Epithelial cell of proximal tubule (primary cell): ENCODE measurements at places on chromosomes 1 and 21. TPM values are rescaled to one million over a fixed set of nuclear protein-coding genes. Genes with fewer than 3 reads are reported as not detected.

DNA sequence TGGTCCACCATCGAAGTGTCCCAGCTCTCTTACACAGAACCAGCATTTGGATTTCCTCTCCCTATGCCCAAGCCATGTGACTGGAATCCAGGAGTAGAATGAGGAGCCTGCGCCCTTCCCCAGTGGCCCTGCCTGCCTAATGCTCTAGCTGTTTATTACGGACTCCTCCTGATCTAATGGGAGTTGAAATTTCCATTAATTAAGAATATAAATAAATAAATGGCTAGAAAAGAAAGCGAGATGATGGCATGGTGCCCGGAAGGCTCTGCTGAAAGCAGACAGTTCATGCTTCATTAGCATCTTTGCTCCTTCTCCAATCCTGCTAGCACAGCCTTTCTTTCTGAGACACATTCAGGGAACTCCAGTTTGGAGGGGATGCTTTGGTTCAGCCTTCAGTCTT is 216.2 kb downstream of the SEC16B start:
- DNase-seq = no peak

DNA sequence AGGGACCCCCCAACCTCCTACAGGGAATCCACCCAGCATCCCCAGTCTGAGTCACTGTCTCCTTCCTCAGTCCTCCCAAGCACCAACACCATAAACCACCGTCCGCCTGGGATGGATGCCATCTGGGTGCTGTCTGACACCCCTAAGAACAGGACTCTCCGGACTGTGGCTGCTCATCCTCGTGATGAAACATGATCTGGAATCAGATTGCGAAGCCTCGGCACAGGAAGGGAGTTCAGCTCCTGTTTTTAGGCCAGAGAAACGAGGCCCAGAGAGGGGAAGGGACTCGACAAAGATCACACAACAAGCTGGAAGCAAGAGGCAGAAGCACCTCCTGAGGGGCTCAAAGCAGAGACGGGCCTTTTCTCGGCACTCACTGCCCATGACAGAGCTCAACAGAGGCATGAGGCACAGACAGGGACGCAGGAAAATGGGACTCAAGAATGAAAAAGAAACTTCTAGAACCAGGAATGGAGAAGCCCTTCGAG is 8.4 kb downstream of the KCNN3 start:
- DNase-seq = no peak

DNA sequence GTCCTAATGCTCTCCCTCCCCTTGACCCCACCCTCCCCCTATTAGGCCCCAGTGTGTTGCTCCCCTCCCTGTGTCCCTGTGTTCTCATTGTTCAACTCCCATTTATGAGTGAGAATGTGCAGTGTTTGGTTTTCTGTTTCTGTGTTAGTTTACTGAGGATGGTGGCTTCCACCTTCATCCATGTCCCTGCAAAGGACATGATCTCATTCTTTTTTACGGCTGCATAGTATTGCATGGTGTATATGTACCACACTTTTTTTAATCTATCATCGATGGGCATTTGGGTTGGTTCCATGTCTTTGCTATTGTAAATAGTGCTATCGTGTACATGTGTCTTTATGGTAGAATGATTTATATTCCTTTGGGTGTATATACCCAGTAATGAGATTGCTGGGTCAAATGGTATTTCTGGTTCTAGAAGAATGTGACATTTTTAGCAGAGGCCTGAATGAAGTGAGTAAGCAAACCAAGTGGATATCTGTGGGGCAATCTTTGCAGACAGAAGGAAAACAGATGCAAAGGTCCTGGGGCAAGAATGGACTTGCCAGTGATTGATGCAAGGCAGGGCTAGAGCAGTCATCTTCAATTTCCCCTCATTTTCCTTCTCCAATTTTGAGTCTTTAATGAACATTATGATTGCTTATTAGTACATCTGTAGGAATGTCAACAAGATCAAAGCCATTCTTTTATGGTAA is 50.2 kb downstream of the UBE4B start:
- DNase-seq = no peak

- DNase-seq = no peak
Measured at GRCh38 chr1:20440785-20441200, 45.2 kb downstream of the CAMK2N1 start.

- no peak for DNase-seq
Measured at GRCh38 chr1:101520302-101520701, 283.5 kb downstream of the S1PR1 start.

DNA sequence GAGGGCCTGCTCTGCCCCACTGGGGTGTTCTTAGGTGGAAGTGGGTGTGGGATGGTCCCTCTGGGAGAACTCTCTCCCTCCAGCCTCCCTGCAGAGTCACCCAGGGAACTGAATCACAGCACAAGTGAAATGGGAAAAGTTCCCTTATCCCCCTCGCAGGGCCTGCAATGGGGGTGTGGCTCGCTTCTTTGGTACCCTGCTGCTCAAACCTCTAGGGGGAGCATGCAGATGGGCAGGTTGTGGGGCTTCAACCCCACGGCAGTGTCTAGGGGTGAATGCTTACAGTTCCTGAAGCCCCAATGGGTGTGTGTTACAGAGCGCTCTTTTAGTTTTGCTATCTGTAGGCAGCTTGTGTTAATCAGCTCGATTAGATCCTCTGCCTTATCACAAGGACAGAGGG is 59.0 kb upstream of the TINAGL1 start:
- no peak for DNase-seq

The NCF2 gene
- total RNA-seq = 25.6 and 32.0 TPM in 2 replicates

The C1QB gene
- not detected in 2 replicates for total RNA-seq

The PROX1 gene
- total RNA-seq = under 0.01 and 0.06 TPM in 2 replicates
